ENCODE measurements at places on chromosomes 5 and 9. TPM values are rescaled to one million over a fixed set of nuclear protein-coding genes. Genes with fewer than 3 reads are reported as not detected.

GRCh38 chr5:56088967-56089829 lies 94.4 kb upstream of the IL6ST start:
- H3K36me3 ChIP-seq = no peaks in the 10 kb centered on the region
- H3K4me1 ChIP-seq = peaks cover 8% of the 10 kb centered on the region
- peak; percentile 80 for DNase-seq
- H3K27ac ChIP-seq = peak overlapping the region; percentile 38

DNA sequence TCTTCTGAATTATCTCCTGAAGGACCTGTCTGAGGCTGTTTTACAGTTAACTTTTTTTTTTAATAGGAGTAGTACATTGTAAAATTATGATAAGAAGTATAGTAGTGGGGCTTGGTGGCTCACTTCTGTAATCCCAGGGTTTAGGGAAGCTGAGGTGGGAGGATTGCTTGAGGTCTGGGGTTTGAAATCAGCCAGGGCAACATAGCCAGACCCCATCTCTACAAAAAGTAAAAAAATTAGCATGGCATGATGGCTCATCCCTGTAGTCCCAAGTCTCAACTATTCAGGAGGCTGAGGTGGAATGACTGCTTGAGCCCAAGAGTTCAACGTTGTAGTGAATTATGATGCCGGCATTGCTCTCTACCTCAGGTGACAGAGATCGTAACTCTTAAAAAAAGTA lies 7.0 kb downstream of the IPO11 start:
- H3K4me3 ChIP-seq = no peak overlapping the region
- no peak for DNase-seq
- H3K36me3 ChIP-seq = no peaks in the 10 kb centered on the region
- no peaks in the 10 kb centered on the region for H3K27me3 ChIP-seq
- H3K4me1 ChIP-seq = no peaks in the 10 kb centered on the region

The PTBP3 gene
- 17.5 TPM for total RNA-seq

DNA sequence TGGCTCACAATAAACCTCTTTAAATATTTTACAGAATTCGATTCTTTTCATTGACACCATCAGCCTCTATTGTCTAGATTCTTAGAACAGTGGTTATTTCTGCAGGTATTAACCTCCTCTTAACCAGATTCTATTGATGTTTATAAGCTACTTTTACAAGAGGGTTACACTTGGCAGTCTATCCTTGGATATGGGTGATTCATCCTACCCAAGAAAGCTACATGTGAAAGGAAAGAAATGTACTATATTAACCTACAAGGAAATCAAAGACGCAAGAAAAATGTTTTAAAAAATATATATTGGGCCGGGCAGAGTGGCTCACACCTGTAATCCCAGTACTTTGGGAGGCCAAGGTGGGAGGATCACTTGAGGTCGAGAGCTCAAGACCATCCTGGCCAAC lies 16.7 kb downstream of the SLC25A25 start:
- H3K4me3 ChIP-seq = no peak overlapping the region
- no peaks in the 10 kb centered on the region for H3K27me3 ChIP-seq
- H3K4me1 ChIP-seq = peaks cover 19% of the 10 kb centered on the region
- DNase-seq = peak; percentile 71

DNA sequence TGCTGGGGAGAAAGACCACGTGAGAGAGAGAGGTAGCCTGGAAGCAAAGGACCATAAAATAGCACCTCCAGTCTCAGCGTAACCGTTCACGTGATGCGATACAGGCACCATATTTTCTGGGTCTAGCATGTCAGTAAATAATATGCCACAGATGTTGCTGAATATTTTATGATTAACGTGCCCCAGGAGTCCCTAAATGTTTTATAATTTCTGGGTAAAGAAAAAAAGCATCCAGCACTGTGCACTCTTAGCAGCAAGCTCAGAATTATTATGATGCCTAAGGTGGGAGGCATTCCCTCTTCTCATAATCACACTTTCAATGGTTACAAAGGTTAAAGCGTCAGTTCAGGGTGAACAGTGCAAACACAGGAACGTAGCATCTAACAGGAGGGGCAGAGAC lies 121.8 kb downstream of the CAVIN4 start:
- H3K27ac ChIP-seq = no peak overlapping the region
- H3K27me3 ChIP-seq = no peaks in the 10 kb centered on the region
- no peak overlapping the region for H3K4me3 ChIP-seq
- H3K4me1 ChIP-seq = no peaks in the 10 kb centered on the region
- H3K36me3 ChIP-seq = no peaks in the 10 kb centered on the region

- no peaks in the 10 kb centered on the region for H3K27me3 ChIP-seq
- H3K4me1 ChIP-seq = peaks cover 4% of the 10 kb centered on the region
- H3K4me3 ChIP-seq = no peak overlapping the region
- peak overlapping the region; percentile 80 for H3K27ac ChIP-seq
- peak; percentile 89 for DNase-seq
These were observed 125.3 kb downstream of the ST8SIA4 start for GRCh38 chr5:100777680-100778300.

- no peaks in the 10 kb centered on the region for H3K36me3 ChIP-seq
- H3K27ac ChIP-seq = no peak overlapping the region
- H3K27me3 ChIP-seq = no peaks in the 10 kb centered on the region
- DNase-seq = no peak
- peaks cover 2% of the 10 kb centered on the region for H3K4me1 ChIP-seq
These were observed 49.6 kb upstream of the TEK start for GRCh38 chr9:27059412-27059811.

The TEK gene
- 10.8 TPM for total RNA-seq

DNA sequence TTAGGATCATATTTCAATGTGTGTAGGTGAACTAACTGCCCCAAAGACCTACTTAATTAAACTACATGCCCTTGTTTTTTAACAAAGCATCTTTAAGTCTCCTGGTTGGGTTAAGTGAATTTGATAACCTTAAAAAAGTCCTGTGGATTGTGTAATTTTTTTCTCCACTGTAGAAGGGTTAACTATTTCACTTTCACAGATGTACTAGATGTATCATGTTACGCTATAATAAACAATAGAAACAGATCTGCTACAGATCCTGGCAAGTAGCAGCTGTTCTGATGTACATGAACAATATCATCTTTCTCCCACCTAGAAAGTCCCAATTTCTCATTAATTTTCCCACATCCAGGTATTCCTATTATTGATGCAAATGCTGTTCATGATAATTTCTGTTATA lies 18.9 kb downstream of the KIF24 start:
- no peaks in the 10 kb centered on the region for H3K27me3 ChIP-seq
- H3K4me1 ChIP-seq = no peaks in the 10 kb centered on the region
- no peaks in the 10 kb centered on the region for H3K36me3 ChIP-seq
- H3K4me3 ChIP-seq = no peak overlapping the region

GRCh38 chr9:20044686-20045085 lies 255.8 kb upstream of the SLC24A2 start:
- DNase-seq = peak; percentile 2
- no peak overlapping the region for H3K4me3 ChIP-seq
- peaks cover 8% of the 10 kb centered on the region for H3K27me3 ChIP-seq
- H3K27ac ChIP-seq = no peak overlapping the region

The PLPPR1 gene
- total RNA-seq = not detected

DNA sequence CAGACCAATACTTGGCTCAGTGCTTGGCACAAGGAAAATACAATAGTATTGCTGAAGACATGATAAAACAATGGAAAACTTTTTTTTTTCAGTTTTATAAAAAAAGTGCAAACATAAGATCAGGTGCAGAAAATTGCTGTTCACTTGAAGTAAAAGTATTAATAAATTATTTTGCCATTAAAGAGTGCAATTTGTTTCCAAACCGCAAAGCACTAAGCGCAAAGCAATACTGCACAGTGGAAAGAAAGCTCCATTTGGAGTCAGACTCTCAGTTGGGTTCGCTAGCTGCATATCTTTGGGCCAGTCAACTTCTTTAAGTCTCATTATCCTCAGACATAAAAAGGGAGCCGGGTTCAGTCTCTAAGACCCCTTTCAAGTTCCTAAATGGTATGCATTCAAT lies 45.8 kb downstream of the MEF2C start:
- no peak overlapping the region for H3K27ac ChIP-seq
- peaks cover 5% of the 10 kb centered on the region for H3K4me1 ChIP-seq
- H3K4me3 ChIP-seq = no peak overlapping the region

The IPPK gene
- 25.1 TPM for total RNA-seq

The C9orf153 gene
- not detected for total RNA-seq

DNA sequence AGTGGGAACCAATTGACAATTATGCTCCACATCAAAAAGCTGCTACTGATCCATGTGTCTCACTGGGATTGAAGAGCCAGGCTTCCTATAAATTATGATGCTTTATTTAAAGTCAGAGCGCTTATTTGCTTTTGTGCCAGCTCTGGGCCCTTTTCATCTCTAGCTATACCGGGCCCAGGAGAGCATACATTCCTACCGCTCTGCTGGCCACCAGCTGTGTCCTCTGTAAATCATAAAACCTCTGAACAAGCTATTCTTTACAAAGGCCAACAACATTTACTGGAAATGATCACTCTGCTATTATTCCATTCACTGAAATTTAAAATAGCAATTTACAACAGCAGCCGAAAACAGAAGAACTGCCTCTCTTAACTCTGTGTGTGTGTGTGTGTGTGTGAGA lies 86.6 kb downstream of the ZNF608 start:
- DNase-seq = no peak
- no peak overlapping the region for H3K27ac ChIP-seq
- H3K27me3 ChIP-seq = no peaks in the 10 kb centered on the region
- no peak overlapping the region for H3K4me3 ChIP-seq
- H3K36me3 ChIP-seq = no peaks in the 10 kb centered on the region

- no peaks in the 10 kb centered on the region for H3K36me3 ChIP-seq
- H3K27me3 ChIP-seq = no peaks in the 10 kb centered on the region
- H3K27ac ChIP-seq = no peak overlapping the region
- H3K4me1 ChIP-seq = no peaks in the 10 kb centered on the region
- DNase-seq = no peak
These were observed 103.4 kb downstream of the MED10 start for GRCh38 chr5:6274846-6275543.

- peaks cover 7% of the 10 kb centered on the region for H3K4me1 ChIP-seq
- no peak overlapping the region for H3K4me3 ChIP-seq
- H3K27me3 ChIP-seq = no peaks in the 10 kb centered on the region
- no peak overlapping the region for H3K27ac ChIP-seq
- peaks cover 41% of the 10 kb centered on the region for H3K36me3 ChIP-seq
These were observed 156.5 kb downstream of the PAPPA start for GRCh38 chr9:116309900-116310611.

- no peaks in the 10 kb centered on the region for H3K27me3 ChIP-seq
- H3K4me1 ChIP-seq = peaks cover 3% of the 10 kb centered on the region
- peak; percentile 28 for DNase-seq
- no peak overlapping the region for H3K27ac ChIP-seq
- H3K36me3 ChIP-seq = peaks cover 5% of the 10 kb centered on the region
These were observed 19.7 kb downstream of the CPEB4 start for GRCh38 chr5:173907686-173908371.

- H3K4me1 ChIP-seq = peaks cover 6% of the 10 kb centered on the region
- H3K36me3 ChIP-seq = peaks cover 12% of the 10 kb centered on the region
- no peak overlapping the region for H3K27ac ChIP-seq
- no peak overlapping the region for H3K4me3 ChIP-seq
These were observed 36.0 kb downstream of the UBE2D2 start for GRCh38 chr5:139597134-139597533.

DNA sequence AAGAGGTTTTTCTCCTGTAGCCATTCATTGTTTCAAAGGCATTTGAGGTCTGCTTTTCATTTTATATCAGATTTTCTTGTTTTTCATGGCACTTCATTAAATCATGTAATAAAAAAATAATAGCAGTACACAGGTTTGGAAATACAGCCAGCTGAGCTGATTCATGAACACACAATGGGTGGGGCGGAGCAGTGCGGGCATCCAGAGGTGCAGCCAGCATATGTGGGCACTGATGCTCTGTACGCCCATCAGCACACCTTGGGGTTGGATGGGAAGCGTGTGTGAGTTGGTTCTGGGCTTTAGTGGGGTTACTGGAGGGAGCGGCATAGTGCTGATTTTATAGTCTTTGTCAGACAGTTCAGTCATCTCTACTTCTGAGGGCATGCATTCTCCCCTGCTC lies 54.2 kb upstream of the IRX4 start:
- H3K27ac ChIP-seq = no peak overlapping the region
- H3K4me3 ChIP-seq = no peak overlapping the region
- peaks cover under 1% of the 10 kb centered on the region for H3K27me3 ChIP-seq
- no peaks in the 10 kb centered on the region for H3K4me1 ChIP-seq
- no peak for DNase-seq

DNA sequence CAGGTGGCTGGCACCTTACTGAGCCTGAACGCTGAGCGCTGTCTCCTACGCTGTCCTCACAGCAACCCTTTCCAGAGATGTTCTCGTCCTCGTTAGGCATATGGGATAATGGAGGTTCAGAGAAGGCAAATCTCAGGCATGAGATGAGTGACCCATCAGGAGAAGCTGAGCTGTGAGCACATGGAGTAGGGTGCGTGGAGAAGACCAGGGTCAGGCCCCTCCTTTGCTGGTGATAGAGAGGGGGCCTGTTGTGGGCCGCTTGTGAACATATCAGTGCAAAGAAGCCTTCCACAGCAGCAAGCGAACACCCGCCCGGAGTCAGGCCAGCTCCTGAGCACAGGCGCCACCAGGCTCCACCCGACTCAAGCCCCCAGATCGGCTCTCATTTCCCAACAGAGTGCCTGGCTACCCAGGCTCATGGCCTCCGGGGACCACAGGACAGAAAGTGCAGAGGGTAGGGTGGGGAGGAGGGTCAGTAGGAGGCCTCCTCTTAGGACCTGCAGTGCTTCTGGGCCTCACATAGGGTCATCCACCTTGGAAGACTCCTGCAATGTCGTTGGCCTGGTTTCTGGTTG lies 15.0 kb upstream of the TIFAB start:
- DNase-seq = no peak
- no peak overlapping the region for H3K4me3 ChIP-seq
- H3K36me3 ChIP-seq = no peaks in the 10 kb centered on the region
- H3K4me1 ChIP-seq = no peaks in the 10 kb centered on the region

GRCh38 chr9:32172256-32172655 lies 212.2 kb upstream of the ACO1 start:
- no peak for DNase-seq
- no peaks in the 10 kb centered on the region for H3K27me3 ChIP-seq
- H3K4me3 ChIP-seq = no peak overlapping the region
- no peaks in the 10 kb centered on the region for H3K36me3 ChIP-seq

DNA sequence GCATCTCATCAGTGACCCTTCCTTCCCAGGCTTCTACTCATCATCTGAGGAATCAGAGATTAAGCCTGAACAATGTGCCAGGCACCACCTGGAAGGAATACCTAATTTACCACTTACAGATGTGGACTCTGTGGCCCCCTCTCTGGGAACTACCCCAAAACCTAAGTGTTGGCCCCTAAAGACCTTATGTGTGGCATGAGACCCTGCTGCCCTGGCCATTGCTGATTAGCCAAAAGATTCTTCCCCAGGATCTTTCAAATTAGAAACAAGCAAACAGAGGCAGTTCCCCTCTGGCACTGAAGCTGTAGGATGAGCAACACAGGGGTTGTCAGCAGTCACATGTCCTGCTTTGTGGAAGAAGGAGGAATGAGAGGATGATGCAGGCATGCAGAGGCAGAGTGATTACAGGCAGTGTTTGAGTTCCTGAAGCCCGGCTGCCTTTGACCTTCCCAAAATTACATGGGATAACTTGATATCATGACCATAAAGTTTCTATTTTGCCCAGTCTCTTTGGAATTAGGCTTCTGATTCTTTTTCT lies 10.6 kb downstream of the SPINK4 start:
- peak overlapping the region; percentile 72 for H3K27ac ChIP-seq
- peaks cover 3% of the 10 kb centered on the region for H3K4me1 ChIP-seq
- H3K36me3 ChIP-seq = peaks cover 26% of the 10 kb centered on the region
- DNase-seq = peak; percentile 85
- H3K27me3 ChIP-seq = no peaks in the 10 kb centered on the region
